ENCODE measurements at places on chromosomes 1 and 21. TPM values are rescaled to one million over a fixed set of nuclear protein-coding genes. Genes with fewer than 3 reads are reported as not detected.

DNA sequence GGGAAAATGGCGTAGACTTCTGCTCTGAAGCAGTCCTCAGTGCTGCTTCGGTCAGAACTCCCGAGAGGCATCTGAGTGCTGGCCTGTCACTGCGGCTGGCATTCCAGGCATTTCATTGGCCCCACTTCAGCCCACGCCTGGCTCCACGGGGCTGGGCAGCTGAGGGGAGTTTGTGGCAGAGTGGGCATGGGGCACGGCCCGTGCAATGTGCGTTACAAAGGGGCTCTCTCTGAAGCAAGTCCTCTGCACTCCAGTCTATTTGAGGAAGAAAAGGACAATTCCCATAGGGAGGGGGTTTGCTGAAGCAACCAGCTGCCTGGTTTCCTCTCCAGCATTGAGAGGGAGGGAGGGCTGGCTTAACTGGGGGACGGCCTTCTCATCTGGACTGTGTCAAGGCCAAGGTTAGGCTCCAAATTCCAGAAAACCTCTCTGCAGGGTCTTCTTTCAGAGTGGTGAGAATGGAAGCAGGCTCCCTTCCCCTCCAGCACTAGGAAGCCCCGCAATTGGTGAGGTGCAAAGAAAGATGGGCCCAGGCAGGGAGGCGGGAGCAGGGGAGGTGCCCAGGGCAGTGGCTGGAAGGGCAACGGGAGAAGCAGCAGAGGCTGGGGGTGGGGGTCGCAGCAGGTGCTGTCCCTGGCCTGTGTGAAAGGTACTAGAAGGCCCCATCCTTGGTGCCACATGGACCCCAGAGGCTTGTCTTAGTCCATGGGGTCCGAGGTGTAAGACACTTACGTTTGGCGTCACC, 21.1 kb upstream of the GPR157 start:
- no peaks in the 10 kb centered on the region for H3K4me1 ChIP-seq
- no peak for DNase-seq
- H3K36me3 ChIP-seq: no peaks in the 10 kb centered on the region

- H3K27ac ChIP-seq: peak overlapping the region; percentile 14
- peaks cover 32% of the 10 kb centered on the region for H3K4me1 ChIP-seq
- H3K4me3 ChIP-seq: peak overlapping the region; percentile 0
- H3K36me3 ChIP-seq: peaks cover 2% of the 10 kb centered on the region
- DNase-seq: no peak
- H3K27me3 ChIP-seq: no peaks in the 10 kb centered on the region
Observed at GRCh38 chr1:231899713-231900435, 273.3 kb downstream of the DISC1 start.

DNA sequence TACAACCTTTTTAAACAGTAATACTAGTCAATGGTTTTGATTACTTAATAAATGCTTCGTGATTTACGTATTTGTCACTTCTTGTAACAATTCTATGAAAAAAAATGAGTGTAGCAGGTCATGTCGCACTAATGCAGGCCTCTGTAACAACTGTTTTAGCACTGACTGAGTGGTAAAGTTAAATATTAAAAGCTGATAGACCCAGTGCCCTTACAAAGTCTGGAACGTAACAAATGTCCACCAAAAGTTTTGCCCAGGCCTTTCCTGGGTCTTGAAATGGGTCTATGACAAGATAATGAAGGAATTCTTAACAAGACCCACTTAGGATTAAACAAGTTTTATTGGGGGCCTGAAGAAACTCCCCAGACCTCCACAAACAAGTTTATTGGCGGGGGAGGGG, 304.6 kb upstream of the DEPDC1 start:
- no peaks in the 10 kb centered on the region for H3K27me3 ChIP-seq
- H3K4me3 ChIP-seq: no peak overlapping the region
- no peak overlapping the region for H3K27ac ChIP-seq
- no peaks in the 10 kb centered on the region for H3K36me3 ChIP-seq
- H3K4me1 ChIP-seq: peaks cover 18% of the 10 kb centered on the region
- DNase-seq: no peak

The HCN3 gene
- total RNA-seq: 22.4 TPM

DNA sequence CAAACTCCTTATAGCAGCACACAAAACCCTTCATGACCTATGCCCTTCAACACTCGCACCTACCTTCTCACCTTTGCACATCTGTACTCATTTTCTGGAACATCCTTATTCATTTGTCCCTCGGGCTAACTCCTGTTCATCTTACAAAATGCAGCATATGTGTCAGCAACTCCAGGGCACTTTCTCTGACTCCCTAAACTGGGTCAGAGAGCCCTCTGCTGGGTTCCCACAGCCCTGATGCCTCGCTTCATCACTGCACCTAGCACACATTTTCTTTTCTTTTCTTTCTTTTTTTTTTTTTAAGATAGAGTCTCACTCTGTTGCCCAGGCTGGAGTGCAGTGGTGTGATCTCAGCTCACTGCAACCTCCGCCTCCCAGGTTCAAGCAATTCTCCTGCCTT, 54.0 kb downstream of the RAB3B start:
- no peak for DNase-seq
- no peaks in the 10 kb centered on the region for H3K4me1 ChIP-seq
- peaks cover 10% of the 10 kb centered on the region for H3K27me3 ChIP-seq
- H3K27ac ChIP-seq: no peak overlapping the region
- no peak overlapping the region for H3K4me3 ChIP-seq

DNA sequence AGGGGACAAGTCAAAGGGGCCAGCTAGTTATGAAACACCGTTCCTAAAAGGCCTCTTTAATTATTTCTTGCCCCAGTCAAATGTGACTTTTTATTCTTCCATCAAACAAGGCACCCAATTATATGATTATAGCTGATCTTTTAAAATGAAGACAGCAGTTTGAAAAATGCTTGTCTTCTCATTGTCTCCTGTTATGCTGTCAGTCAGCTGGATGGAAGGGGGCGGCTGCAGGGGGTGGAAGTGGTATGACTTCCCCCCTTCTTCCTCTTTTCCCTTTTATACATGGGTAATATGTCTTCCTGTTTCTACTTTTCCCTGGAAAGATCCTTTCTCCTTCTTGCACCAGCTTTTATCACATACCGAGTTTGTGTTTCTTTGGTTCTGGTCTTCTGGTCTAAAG, 25.8 kb upstream of the KCNA10 start:
- H3K4me1 ChIP-seq: no peaks in the 10 kb centered on the region
- DNase-seq: no peak
- no peak overlapping the region for H3K4me3 ChIP-seq
- H3K36me3 ChIP-seq: no peaks in the 10 kb centered on the region

GRCh38 chr1:153347856-153348255, 785 bp downstream of the PGLYRP4 start:
- peaks cover 82% of the 10 kb centered on the region for H3K27me3 ChIP-seq
- H3K36me3 ChIP-seq: no peaks in the 10 kb centered on the region
- H3K27ac ChIP-seq: no peak overlapping the region
- H3K4me3 ChIP-seq: no peak overlapping the region
- DNase-seq: no peak

The UBASH3A gene
- not detected for total RNA-seq

The ITLN2 gene
- not detected for total RNA-seq

DNA sequence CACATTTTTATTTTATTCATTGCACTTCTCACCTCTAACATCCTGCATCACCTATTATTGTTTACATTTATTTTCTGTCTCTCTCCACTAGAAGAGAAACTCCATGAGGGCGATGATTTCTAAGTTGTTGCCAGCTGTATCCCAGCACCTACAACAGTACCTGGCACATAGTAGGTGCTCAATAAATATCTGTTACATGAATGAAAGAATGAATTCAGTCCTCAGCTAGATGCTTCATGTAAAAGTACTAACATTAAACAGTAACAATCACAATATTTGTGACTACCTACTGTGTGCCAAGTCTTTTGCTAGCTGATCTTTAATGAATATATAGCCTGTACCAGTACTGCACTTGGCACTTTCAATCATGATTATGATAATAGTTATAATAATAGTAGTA, 3.0 kb downstream of the TAS1R2 start:
- no peaks in the 10 kb centered on the region for H3K36me3 ChIP-seq
- no peak overlapping the region for H3K27ac ChIP-seq
- H3K27me3 ChIP-seq: peaks cover 13% of the 10 kb centered on the region
- no peak for DNase-seq

The SPTA1 gene
- not detected for total RNA-seq

GRCh38 chr21:44085491-44086321, 21.5 kb upstream of the PWP2 start:
- H3K27ac ChIP-seq: peak overlapping the region; percentile 81
- H3K27me3 ChIP-seq: no peaks in the 10 kb centered on the region
- H3K36me3 ChIP-seq: peaks cover 10% of the 10 kb centered on the region
- DNase-seq: no peak
- H3K4me3 ChIP-seq: no peak overlapping the region

DNA sequence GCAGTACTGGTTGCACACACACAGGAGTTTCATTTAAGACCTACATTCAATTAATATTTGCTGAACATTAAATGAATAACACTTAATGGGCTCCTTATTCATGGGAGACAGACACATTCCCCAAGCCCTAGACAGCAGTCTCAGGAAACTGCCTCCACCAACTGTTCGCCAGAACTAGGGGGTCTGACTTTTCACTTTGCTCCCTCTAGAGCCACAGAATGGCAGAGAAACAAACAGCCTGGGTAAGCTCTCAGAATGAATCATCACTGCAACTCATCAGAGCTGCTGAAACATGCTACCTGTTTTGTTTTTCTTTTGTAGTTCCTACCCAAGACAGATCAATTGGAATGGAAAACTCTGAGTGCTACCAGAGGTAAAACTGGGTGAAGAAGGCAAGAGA, 31.7 kb downstream of the ELK4 start:
- no peaks in the 10 kb centered on the region for H3K4me1 ChIP-seq
- no peak for DNase-seq
- H3K27ac ChIP-seq: no peak overlapping the region
- H3K36me3 ChIP-seq: peaks cover 18% of the 10 kb centered on the region
- H3K4me3 ChIP-seq: no peak overlapping the region
- no peaks in the 10 kb centered on the region for H3K27me3 ChIP-seq

GRCh38 chr1:44326024-44326701, 28.9 kb downstream of the ERI3 start:
- no peak for DNase-seq
- no peak overlapping the region for H3K27ac ChIP-seq

DNA sequence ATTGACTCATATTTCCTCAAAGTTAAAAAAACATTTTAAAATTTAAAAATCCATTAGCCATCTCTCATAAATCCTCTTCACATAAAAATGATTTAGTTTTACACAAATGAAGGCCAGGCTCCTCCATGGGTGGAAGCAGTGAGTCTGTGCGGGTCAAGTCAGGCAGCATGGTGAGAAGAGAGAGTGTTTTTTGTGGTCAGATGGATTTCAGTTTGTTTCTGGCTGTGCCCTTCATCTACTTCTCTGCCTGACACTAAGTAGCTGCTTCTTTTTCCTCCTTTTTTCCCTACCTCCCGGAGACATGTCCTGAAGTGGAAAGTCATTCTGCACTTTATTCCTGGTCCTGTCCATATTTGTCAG, 10.3 kb downstream of the PLA2G4A start:
- H3K36me3 ChIP-seq: peaks cover 4% of the 10 kb centered on the region
- H3K27me3 ChIP-seq: no peaks in the 10 kb centered on the region
- no peak overlapping the region for H3K27ac ChIP-seq
- H3K4me1 ChIP-seq: peaks cover 20% of the 10 kb centered on the region
- no peak overlapping the region for H3K4me3 ChIP-seq

DNA sequence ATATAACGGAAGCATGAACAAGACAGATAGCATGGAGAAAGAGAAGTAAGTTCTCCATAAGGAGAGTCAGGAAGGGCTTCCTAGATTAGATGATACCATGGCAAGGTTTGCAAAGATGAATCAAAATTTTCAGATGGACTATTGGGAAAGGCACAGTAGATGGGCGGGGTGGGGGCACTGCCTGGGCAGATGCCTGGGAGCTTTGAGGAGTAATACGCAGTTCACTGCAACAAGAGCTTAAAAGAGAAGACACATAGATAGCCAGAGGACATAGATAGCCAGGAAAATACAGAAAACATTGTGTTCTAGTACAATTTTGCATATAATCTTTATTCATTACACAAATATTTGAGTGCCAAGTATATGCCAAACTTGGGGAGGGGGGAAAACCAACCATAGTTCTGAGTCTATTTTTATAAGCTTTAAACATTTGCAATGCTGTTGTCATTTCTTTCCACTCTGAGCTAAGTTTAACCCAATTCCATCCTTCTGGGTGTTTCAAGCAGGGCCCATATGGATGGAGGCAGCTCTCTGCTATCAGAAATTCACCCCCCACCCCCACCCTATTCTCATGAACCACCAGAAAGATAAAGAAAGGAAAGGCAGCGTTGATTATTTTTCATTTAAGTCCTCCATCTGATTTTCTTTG, 120.6 kb downstream of the NUF2 start:
- H3K27ac ChIP-seq: peak overlapping the region; percentile 38
- no peaks in the 10 kb centered on the region for H3K36me3 ChIP-seq
- no peak overlapping the region for H3K4me3 ChIP-seq
- no peak for DNase-seq
- H3K4me1 ChIP-seq: peaks cover 22% of the 10 kb centered on the region

The CYP4X1 gene
- 0.42 TPM for total RNA-seq

DNA sequence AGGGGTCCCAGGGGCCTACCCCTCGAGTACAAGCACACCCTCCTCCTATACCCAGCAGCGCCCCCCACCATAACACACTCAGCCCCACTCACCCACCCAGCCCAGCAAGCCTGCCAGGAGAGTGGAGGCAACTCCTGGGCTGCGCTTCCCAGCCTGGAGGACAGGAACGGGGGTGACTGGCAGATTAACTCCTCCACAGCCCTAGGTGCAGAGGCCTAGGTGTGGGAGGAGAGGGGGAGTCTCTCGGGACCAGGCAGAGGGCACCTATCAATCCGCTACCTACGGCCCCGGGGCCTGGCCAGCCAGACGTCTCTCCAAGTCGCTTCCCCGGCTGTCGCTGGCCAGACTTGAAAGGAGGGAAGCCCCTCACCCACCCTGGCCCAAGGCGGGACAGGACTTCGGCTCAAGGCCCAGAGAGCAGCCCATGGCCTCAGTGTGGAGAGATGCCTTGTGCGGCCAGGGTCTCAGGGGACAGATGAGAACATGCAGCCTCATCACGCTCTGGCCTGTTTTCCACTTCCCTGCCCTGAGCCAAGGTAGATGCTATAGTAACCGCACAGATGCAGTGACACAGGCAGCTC, 24.9 kb downstream of the MATN1 start:
- no peak for DNase-seq
- no peaks in the 10 kb centered on the region for H3K27me3 ChIP-seq
- no peaks in the 10 kb centered on the region for H3K4me1 ChIP-seq

The CELA2A gene
- total RNA-seq: not detected

The PROX1 gene
- 14.3 TPM for total RNA-seq

DNA sequence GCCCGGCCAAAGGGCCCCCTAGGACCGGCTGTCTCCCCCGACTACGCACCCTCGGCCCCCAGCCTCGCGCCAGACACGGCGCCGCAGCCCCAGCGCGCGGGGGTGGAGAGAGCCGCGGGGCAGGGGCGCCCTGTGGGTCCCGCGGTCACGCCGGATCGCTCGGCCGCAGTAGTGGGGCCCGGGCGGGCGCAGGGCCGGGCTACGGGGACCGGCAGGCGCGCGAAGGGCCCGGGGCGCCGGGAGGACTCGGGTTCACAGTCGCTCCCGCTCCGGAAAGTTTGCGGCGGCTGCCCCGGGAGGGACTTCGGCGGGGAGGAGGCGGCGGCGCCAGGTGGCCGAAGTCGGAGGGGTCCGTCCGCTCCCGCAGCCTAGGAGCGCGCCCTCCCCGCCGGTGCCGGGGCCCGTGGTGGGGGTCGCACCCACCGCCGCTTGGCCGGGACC, 7.1 kb upstream of the ZNF669 start:
- peak overlapping the region; percentile 89 for H3K4me3 ChIP-seq
- no peak overlapping the region for H3K27ac ChIP-seq
- H3K36me3 ChIP-seq: peaks cover 11% of the 10 kb centered on the region
- DNase-seq: no peak
- peaks cover 3% of the 10 kb centered on the region for H3K27me3 ChIP-seq
- peaks cover 10% of the 10 kb centered on the region for H3K4me1 ChIP-seq

Data from neural crest cell (in vitro differentiated cells).